Activated gamma-delta T cell treated with anti-CD3 and anti-CD28 coated beads, Interleukin-2, amount 50 U/mL, for 16 hours (primary cell): ENCODE measurements at places on chromosomes 6 and 20.

DNA sequence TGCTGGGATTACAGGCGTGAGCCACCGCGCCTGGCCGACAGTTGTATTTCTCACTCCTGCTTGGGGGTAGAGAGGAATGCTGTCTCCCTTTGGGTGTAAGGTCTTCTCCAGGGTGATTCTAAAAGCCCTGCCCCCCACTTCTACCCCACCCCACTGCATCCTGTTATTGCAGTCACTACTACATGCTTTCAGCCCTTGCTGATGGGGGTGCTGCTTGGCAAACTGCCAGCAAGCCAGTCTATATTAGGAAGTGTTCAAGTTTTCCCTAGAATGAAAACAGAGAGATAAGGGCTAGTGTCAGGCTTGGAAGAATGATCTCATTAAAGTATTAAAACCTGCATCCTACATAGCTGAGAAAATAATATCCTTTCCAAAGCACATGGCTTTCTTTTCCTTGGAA lies 31.3 kb downstream of the TTI1 start:
- no peak for DNase-seq

- no peak for DNase-seq
Observed at GRCh38 chr20:57437672-57438330, 46.6 kb downstream of the RBM38 start.

DNA sequence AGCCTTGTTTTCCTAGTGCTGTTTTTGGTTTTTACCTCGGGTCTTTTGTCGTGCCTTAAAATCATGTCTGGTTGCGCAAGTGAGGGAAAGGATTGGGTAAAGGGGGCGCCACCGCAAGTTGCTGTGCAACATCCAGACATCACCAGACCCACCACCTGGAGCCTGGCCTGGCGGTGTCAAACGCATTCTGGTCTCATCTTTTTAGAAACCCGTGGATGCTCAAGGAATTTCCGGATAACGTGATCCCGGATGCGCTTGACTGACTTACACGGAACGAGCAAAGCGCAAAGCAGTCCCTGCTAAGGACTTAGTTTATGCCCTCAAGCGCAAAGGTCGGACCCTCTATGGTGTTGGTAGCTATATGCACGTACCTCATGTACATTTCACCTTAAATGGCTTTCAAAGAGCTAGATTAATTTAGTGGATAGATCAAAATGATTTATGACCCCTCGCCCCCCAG lies 105.2 kb downstream of the OR2B2 start:
- no peak for DNase-seq

- DNase-seq, result no peak
Observed at GRCh38 chr20:40444516-40444915, 244.5 kb downstream of the MAFB start.
